Stimulated activated CD8-positive, alpha-beta memory T cell treated with anti-CD3 and anti-CD28 coated beads, Interleukin-15, amount 100 ng/mL, for 24 hours (primary cell): ENCODE measurements at places on chromosomes 7 and 10.

DNA sequence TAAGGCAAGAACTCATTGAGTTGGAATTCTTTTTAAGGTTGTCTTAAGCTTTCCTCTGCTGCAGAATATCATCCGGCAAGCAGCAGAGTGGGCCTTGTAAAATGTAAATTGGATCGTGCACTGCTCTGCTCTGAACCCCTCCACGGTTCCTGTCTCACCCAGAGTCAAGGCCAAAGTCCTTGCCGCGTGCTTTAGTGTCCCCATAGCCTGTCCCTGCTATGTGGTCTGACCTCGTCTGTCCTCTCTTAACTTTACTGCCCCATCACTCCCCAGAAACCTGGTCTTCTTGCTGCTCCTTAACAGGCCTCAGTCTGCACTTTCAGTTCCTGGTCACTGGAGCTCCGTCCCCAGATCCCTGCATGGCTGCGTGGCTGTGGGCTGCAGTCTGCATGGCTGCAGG lies 121.6 kb upstream of the SDK1 start:
- no peak for DNase-seq

GRCh38 chr7:1654738-1655475 lies 15.2 kb upstream of the ELFN1 start:
- no peak for DNase-seq

GRCh38 chr10:113158183-113158582 lies 208.1 kb downstream of the TCF7L2 start:
- DNase-seq = no peak

GRCh38 chr10:31101123-31101522 lies 69.5 kb upstream of the ZNF438 start:
- DNase-seq = peak; percentile 9

- DNase-seq = no peak
These were observed 433.6 kb downstream of the ACTR3B start for GRCh38 chr7:153193144-153193595.

- no peak for DNase-seq
These were observed 205.7 kb downstream of the SLC25A13 start for GRCh38 chr7:96116173-96116572.

GRCh38 chr10:27052656-27053055 lies 47.6 kb downstream of the ANKRD26 start:
- no peak for DNase-seq

- no peak for DNase-seq
These were observed 91.3 kb downstream of the CACNB2 start for GRCh38 chr10:18231480-18231879.

- DNase-seq = no peak
These were observed 38.1 kb upstream of the PRSS1 start for GRCh38 chr7:142711196-142711595.

GRCh38 chr10:78571286-78571685 lies 497.5 kb upstream of the ZMIZ1 start:
- no peak for DNase-seq

- no peak for DNase-seq
These were observed 45.5 kb downstream of the STK17A start for GRCh38 chr7:43628431-43628830.

DNA sequence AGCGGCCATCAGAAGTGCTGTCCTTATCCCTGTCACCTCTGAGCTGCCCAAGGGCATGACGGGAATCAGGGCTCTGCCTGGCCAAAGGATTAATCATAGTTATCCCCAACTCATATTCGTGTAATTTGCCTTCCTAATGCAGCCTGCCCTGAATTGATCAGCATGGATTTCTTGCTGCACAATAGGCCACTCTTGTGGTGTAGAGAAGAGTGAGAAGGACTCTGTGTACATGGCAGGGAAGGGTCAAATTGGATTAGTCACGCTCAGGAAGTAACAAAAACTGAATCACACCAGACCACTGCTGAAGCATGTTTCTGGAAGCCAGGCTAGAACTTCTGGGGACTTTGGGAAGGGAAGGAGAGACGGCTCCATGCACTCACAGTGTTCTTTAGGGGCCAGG lies 227.0 kb downstream of the BUB3 start:
- DNase-seq = no peak

DNA sequence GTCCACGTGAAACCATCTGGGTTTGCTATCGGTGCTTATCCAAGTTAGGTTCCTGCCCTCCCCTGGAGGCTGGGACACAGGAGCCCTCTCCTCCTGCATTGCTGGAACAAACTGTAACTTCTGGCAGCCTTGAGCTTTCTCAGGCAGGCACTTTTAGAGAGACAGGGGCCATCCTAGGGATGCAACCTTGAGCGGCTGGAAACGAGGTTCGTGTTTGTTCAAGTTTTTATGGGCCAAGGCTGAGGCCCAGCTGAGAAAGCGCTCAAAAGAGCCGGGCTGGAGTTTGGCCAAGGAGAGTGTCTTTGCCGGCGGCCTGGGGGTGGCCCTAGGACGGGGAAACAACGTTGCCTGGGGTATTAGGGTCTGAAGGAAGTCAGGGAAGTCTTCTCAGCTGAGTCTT lies 5.5 kb upstream of the MMD2 start:
- DNase-seq = no peak

- DNase-seq = no peak
These were observed 144.5 kb downstream of the PPP1R3A start for GRCh38 chr7:113774182-113774807.

DNA sequence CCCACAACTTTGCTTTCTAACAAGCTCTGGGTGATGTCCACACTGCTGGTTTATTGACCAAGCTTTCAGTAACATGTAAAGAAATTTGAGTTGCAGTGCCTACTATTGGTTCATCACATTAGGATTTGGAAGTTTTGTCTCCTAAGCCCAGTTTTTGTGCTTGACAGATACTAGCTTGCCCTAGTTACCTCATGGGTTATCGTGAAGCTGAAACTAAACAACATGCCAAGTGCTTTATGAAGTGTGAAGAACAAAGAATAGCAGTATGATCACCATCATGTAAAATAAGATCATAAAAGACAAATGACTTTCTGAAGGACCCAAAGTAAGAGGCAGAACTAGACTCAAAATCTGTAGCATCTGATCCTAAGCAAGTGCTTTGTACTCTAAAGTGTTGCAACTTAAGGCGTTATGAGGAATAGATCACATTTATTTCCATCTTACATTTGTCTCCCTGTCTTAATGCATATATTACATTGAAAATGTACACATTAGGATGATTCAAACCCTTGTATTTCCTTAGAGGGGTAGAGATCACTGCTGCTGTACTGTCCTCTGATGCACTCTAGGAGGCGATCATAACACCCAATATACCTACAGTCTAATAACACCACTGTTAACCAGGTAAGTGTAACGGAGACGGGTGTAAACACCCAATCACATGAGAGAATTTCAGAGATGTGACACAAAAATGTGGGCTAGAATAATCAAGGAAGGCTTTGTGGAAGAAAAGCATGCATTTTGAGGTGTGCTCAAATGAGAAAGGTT lies 71.3 kb downstream of the NRCAM start:
- DNase-seq = no peak

DNA sequence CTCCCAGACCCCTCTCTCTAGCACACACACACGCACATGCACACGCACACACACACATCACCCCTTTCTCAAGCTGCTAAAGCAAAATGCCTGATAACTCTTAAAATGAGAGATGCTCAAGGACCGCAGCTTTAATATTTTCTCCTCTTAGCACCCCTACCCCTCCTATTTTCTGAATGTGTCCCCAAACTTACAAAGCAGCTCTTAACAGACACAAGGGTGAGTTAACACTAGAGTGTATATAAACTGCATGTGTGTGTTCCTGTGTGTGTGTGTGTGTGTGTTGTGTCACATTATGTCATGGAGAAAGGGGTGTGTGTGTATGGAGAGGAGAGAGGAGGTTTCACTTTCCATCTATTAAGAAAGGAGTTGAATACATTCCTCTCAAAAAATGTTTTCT lies 1.3 kb downstream of the PTN start:
- DNase-seq = no peak

GRCh38 chr10:4826792-4827324 lies 851 bp downstream of the AKR1E2 start:
- DNase-seq = no peak

DNA sequence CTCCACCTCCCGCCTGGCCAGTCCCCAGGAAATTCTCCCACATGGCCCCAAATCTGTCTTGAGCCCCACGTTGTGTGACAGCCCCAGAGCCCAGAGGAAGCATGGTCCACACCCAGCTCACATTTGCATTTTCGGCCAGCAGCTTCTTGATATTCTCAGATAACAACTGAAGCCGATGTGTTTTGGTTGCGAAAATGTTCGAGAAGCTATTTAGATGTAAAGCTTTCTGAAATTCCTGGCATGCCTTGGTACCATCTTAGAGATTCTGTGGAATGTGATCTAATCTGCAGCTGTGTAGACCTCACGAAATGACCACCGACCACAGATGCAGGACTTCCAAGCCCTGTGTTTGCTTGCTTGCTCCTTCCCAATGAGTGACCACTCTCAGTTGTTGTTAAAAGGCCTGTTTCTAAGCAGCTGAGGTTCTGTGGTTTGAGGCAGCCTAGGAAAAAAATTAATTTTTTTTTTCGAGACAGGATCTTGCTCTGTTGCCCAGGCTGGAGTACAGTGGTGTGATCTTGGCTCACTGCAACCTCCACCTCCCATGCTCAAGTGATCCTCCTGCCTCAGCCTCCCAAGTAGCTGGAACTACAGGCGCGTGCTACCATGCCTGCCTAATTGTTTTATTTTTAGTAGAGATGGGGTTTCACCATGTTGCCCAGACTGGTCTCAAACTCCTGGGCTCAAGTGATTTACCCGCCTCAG lies 8.8 kb downstream of the SLC4A2 start:
- no peak for DNase-seq

- no peak for DNase-seq
These were observed at the start of gene PNLIPRP3 for GRCh38 chr10:116427671-116428070. TSS of gene PNLIPRP3 (plus strand) at chr10:116427847. CDS start at chr10:116428013, 166 bp downstream.

- no peak for DNase-seq
These were observed 248.8 kb upstream of the PTN start for GRCh38 chr7:137592232-137592896.

DNA sequence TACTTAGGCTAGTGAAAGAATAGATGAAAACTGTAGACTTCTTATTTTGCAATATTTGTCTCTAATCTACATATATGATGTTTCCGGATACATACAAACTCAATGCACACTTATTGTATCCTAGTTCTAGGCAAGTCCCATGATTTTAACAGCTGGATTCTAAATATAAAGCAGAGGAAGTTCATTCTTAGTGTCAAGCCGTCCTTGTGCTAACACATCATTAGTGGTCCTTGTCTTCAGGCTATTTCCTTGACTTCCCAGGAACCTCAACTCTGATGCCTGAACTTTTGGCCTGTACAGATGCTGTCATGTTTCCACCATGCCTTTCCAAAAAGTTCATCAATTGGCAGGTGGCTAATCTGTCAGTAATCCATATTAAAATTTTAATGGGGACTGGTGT lies 301.9 kb upstream of the DGKB start:
- DNase-seq = no peak

DNA sequence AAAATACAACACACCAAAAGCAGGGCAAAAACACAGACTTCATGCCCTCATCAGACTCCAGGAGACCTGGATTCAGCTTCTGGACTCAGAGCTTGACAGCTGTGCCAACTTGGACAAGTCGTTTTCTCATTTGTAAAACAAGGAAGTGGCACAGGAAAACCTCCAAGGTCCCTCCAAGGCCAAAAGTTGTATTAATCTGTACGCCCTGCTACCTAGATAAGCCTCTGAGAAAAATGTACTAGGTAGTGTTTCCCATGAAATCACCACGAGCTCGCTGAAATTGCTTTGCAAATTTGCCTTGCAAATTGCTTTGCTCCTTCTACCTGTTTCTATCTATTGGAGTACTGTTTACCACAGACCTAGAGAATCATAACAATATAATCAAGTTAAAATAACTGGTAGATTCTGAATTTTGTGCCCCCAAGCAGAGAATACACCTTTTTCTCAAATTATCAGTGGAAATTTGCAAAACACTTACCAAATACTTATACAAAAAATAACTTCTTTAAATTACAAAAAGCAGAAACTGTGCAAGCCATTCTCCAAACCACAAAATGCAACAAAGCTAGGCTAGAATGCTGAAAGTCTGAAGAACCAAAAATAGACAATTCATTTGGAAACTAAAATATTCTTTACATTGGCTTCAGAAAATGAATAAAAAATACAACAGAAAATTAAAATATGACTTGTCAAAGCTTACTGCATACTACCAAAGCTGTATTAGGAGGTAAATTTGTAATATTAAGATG lies 158.1 kb upstream of the CHST15 start:
- DNase-seq = no peak

GRCh38 chr10:124176349-124177179 lies 83.2 kb upstream of the CHST15 start:
- no peak for DNase-seq

GRCh38 chr7:155660758-155661093 lies 16.3 kb downstream of the RBM33 start:
- no peak for DNase-seq

DNA sequence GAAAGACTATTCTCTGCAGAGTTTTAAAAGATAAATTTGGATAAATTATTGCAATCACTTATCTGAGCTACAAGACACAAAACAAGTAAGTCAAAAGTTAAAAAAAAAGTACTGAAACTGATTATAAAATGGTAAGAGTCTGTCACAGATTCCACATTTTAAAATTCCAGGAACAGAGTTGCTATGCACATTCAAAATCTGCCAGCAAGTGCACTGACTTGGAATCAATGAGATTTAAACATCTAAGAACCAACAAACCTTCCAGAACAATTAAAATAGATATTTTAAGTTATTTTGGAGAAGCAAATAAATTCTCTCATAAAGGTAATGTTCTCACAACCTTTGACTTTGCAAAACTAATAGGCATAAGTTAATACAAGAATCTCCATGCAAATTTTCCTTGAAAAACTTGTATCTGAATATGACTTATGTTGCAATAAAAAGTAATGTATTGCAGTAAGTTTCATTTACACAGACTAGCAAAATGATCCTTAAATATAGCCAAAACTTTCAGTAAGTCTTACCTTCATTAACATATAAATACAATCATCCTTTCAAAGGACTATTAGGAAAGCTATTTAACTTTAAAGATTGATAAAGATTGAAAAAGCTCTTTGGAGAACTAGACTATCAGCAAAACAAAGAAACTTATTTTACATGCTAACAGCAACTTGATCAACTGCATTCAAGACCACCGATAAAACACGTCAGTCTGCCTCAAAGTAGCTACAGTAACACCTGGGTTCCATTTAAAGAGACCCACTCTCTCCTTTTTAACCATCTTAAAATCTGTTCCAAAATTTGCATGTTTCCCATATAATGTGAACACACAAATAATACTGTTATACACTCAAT lies 4.4 kb downstream of the ETV1 start:
- no peak for DNase-seq

DNA sequence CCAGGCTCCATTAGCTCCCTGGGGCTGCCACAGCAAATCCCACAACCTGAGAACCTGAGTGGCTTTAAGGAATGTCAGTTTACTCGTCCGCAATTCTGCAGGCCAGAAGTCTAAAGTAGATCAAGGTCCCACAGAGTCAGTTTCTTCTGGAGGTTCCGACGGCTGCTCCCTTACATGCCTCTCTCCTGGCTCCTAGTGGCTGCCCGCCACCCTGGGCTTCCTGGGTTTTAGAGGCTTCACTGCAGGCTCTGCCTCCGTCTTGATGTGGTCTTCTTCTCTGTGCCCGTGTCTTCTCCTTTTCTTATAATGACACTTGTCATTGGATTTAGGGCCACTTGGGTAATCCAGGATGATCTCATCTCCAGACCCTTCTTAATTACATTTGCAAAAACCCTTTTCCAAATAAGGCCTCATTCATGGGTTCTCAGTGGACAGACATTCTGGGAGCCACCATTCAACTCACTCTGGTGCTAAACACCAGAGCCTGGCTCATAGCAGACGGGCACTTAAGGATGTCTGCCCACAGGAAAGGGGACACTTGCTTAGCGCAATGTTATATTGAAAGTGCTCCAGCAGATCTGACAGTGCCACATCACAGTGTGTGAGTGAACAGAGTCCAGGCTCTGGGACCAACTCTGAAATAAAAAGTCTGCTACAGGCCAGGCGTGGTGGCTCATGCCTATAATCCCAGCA lies 77.6 kb downstream of the VWC2 start:
- no peak for DNase-seq
